CD8-positive, alpha-beta T cell (primary cell): ENCODE measurements at places on chromosomes 1 and 21.
A peak's percentile ranks its signal among the peaks of the same experiment; 100 is the strongest.

DNA sequence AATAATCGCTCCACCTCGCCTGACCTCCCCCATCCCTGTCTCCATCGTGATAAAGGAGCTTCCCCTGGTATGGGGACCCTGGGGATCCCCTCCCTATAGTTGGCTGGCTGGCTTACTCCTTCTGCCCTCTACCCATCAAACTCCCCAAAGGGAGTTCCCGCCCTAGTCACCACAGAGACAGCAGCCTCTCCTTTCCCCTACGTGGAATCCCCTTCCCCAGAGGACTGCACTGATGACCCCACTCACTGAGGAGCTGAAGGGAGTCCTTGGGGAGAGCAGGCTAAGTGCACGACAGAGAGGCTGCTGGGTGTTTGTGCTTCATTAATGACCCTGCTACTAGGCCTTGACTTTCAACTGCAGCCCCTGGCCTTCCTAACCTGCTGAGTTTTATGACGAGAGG lies 1.9 kb downstream of the CADM3 start:
- no peak for DNase-seq

- peak; percentile 33 for DNase-seq
Observed at GRCh38 chr1:202861420-202862132, 27.4 kb downstream of the RABIF start.

DNA sequence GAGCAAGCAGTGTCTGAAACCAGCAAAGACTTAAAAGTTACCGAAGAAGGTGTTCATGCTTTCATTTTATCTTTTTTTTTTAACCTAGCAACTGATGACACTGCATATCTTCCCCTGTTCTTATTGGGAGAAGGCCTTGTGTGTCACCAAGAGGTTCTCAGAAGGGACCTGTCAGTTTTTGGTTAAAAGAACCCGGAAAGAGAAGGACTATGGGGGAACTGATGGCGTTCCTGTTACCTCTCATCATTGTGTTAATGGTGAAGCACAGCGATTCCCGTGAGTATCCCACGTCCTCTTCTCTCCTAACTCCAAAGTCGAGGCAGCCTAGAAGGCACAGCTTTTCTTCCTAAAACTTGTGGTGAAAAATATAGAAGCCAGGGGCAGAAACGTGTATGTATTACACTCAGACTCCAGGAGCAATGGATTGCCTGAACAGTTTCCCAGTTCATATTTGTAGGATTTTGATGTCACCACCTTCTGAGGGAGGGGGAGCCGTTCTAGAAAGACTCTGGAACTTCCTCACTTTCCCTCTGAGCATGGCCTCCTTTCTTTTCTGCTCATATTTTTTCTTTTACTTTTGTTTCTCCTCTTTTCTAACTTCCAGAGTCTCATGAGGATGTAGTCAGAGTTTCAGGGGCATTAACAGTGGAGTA lies at the start of gene MR1:
Gene MR1, plus strand, starts transcription at position 185 of the 653 bp plus-strand sequence. Its CDS starts 25 bp downstream, at position 210.
- peak; percentile 48 for DNase-seq

DNA sequence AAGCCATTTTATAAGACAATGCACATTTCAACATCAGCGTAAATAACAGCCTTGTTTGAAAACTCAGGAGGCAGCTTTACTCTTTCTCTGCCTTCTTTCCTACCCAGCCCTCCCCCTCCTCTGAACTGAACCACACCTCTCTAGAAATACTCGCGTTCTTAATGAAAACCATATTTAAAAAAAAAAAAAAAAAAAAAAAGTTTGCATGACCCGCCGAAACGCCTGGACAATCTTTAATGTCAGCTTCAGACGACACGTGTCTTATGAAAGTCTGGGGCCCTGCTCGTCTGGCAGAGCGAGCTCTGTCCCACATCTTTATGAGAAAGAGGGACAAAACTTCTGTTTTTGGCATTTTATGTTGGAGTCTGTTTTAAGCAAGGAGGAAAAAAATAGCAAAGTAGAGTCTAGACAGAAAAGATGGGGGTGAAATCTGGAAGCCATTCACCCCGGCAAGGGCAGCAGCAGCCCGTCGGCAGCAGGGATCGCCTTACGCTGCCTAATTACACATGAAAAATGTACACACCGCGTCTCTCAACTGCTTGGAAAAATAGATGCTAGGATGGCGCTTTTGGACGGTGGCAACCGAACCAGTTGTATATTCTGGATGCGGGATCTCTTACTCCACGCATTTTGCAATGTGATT lies 130.4 kb upstream of the ETS2 start:
- no peak for DNase-seq

- no peak for DNase-seq
Observed at GRCh38 chr1:246351721-246352120, 155.4 kb downstream of the SMYD3 start.

GRCh38 chr1:64941461-64942117 lies 24.8 kb downstream of the JAK1 start:
- DNase-seq: no peak

GRCh38 chr1:21067551-21068227 lies 109.0 kb downstream of the EIF4G3 start:
- no peak for DNase-seq

DNA sequence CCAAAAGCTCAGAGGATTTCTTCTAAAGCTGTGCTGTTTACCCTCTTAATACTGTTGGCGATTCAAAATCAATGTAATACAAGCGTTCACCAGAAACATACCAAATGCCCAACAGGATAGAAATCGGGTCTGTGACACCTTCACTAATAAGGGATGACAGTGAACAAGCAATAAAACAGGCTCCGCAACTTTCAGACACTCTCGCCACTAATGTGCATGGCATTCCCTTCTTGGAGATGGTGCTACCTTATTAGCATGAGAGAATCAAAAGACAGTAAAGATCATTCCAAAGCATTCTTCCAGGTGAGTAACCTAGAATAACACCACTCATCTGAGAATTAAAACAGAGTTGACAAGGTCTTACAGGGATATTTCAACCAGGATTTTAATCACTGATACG lies 367.1 kb downstream of the TTLL7 start:
- DNase-seq: no peak

GRCh38 chr1:28845786-28846543 lies 34.0 kb downstream of the OPRD1 start:
- DNase-seq: no peak

GRCh38 chr1:216461466-216461865 lies 38.2 kb upstream of the USH2A start:
- no peak for DNase-seq

GRCh38 chr1:180270530-180271271 lies 40.6 kb downstream of the LHX4 start:
- DNase-seq: no peak

- DNase-seq: no peak
Observed at GRCh38 chr1:208167261-208167869, 76.8 kb downstream of the PLXNA2 start.

DNA sequence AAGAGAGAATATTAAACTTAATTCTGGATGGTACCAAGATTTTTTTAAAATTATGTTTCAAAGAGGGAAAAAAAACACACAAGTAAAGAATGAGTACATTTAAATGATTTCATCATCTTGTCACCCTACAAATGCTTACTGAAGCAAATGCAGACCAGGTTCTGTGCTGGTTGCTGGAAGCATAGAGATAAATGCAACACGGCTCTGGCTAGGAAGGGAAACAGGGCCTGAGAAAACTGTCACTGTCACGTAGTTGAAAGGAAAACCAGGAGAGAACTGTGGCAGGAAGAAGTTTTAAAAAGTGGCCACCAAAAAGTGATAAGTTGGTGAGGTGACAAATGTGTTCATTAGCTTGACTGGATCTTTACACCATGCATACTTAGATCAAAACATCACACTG lies 336.9 kb upstream of the NFIA start:
- no peak for DNase-seq

DNA sequence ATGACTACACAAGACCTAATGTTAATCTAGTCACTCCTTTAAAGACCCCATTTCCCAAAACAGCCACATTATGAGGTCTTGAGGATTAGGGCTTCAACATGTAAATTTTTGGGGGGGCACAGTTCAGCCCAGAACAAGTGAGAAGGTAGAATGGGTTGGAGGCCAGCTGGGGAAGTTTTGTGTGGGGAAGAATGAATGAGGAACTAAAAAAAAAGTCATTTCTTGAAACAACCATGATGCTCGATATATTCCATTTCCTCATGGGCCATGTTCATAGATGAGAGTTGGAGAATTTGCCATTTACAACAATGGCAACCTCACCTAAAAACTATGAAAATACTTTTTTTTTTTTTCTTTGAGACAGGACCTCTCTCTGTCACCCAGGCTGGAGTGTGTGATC lies 14.5 kb downstream of the NLRP3 start:
- DNase-seq: no peak

DNA sequence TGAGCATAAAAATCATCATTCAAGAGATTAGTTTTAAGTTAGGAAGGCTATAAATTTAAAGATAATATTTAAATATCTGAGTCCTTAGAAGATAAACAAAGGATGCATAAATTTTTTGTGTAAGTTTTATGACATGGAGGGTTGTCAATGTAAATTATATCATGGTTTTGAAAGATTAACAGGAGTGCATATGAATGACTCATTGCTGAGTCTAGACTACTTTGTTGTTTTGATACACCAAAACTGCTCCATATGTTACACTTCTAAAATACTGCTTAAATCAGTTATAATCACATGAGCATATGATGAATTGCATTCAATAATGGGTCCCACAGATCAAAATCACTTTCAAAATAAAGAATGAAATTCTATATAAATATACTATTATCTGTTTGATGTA lies 312.5 kb downstream of the KCNT2 start:
- no peak for DNase-seq

DNA sequence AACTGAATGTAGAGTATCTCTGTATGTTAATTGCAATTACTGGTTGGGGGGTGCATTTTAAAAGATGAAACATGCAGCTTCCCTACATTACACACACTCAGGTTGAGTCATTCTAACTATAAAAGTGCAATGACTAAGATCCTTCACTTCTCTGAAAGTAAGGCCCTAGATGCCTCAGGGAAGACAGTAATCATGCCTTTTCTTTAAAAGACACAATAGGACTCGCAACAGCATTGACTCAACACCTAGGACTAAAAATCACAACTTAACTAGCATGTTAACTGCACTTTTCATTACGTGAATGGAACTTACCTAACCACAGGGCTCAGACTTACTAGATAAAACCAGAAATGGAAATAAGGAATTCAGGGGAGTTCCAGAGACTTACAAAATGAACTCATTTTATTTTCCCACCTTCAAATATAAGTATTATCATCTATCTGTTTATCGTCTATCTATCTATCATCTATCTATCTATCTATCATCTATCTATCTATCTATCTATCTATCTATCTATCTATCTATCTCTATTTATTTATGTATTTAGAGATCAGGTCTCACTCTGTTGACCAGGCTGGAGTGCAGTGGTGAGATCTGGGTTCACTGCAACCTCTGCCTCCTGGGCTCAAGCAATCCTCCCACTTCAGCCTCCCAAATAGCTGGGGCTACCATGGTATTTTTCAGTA lies 47.8 kb downstream of the CHML start:
- DNase-seq: no peak

DNA sequence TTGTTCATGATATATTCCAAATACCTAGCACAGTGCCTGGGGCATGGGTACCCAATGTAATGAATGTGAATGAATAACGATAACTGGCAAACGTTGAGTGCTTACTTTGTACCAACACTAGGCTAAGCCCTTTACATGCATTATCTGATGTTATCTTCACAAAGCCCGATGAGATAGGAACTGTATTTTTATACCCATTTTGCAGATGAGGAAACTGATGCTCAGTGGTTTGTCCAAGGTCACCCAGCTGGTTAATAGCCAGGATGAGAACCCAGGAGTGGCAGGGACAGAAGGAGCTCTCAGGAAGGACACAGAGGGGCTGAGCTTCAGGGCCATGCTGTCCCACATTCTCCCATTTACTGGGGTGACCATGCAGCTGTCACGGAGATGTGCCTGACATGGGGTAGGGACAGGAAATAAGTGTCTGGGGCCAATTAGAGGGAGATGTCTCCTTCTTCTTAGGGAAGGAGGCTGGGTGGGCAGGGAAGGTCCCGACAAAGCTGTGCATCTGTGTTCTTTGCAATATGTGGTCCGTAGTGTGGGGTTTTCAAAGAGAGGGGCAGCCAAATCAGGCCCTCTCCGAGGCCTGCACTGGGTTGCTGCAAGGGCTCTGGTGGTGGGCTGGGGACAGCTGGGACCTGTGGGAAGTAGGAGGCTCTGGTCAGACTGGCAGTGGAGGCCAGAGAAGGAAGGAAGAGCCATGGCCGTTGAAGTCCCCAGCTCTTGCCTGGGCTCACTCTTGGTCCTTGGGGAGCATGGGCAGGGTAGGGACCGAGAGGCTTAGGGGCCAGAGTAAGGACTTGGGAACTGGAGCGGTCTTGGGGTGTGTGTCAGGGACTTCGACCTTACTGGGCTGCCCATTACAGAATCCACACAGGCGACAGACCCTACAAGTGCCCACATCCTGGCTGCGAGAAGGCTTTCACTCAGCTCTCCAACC lies 26.6 kb downstream of the A3GALT2 start:
- DNase-seq: no peak

- DNase-seq: no peak
Observed at GRCh38 chr1:2213576-2214505, 14.3 kb upstream of the SKI start.

GRCh38 chr1:111471012-111471411 lies 2.8 kb upstream of the C1orf162 start:
- DNase-seq: peak; percentile 55

DNA sequence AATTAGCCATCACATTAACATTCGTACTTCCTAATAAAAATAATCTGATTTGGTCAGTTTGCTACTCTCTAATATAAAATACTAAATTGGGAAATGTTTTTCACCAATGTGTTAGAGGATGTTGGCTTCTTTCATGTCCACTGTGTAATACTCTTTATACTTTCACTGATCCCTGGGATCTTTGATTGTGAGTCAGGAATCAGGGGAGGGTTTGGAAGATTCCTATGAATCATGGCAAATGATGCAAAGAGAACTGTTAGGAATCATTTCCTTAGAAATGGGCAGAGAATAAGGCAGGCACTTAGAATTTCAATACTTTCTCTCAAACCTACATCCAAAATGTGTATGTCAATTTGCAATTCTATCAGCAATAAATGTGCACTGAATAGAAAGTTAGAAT lies 31.0 kb downstream of the KRTAP24-1 start:
- no peak for DNase-seq

- no peak for DNase-seq
Observed at GRCh38 chr1:231913493-231913892, 286.9 kb downstream of the DISC1 start.

DNA sequence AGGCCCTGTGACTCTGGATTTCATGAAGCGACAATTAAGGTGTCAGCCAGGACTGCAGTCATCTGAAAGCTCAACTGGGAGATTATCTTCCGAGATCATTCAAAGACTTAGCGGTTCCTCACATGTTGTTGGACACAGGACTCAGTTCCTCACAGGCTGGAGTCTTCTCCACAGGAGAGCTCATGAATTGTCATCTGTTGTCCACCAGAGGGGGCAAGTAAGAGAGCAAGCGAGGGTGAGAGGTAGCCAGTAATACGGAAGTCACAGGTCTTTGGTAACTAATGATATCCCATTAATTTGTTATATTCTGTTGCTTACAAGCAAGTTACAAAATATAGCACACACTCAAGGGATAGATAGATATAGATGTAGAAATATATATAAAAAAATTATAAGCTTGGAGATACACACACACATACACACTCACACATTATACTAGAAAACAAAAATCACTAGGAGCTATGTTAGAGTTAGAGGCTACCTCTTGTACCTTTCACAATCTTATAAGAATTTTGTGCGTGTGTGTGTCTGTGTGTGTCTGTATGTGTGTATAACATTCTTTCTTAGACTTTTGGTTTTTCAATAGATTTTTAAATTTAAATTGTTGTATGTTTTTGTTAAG lies 1695.3 kb downstream of the BRINP3 start:
- DNase-seq: no peak

- peak; percentile 13 for DNase-seq
Observed at GRCh38 chr1:158830904-158831507, at the start of gene MNDA. Gene MNDA, plus strand, starts transcription at chr1:158831351. Its CDS starts 10,803 bp downstream, at chr1:158842154.

- DNase-seq: no peak
Observed at GRCh38 chr1:230986976-230987375, 8.1 kb downstream of the ARV1 start.
